ENCODE measurements at places on chromosomes 11 and 22.

GRCh38 chr11:123187665-123188507, 7.2 kb downstream of the CLMP start:
- no peak for DNase-seq
- H3K36me3 ChIP-seq: no peaks in the 10 kb centered on the region
- peak overlapping the region; percentile 31 for H3K4me3 ChIP-seq
- peaks cover 12% of the 10 kb centered on the region for H3K4me1 ChIP-seq

GRCh38 chr11:121533601-121534000, 80.8 kb upstream of the SORL1-AS1 start:
- H3K4me1 ChIP-seq: no peaks in the 10 kb centered on the region
- no peaks in the 10 kb centered on the region for H3K27me3 ChIP-seq
- no peak overlapping the region for H3K27ac ChIP-seq
- H3K4me3 ChIP-seq: no peak overlapping the region

GRCh38 chr11:30125456-30125855, 105.4 kb upstream of the FSHB start:
- H3K4me3 ChIP-seq: no peak overlapping the region
- no peak overlapping the region for H3K27ac ChIP-seq
- no peaks in the 10 kb centered on the region for H3K27me3 ChIP-seq
- no peak for DNase-seq

- no peak for DNase-seq
- H3K4me3 ChIP-seq: no peak overlapping the region
- H3K4me1 ChIP-seq: peaks cover 20% of the 10 kb centered on the region
- no peak overlapping the region for H3K27ac ChIP-seq
Measured at GRCh38 chr11:125358254-125358840, 137.7 kb downstream of the FEZ1 start.

DNA sequence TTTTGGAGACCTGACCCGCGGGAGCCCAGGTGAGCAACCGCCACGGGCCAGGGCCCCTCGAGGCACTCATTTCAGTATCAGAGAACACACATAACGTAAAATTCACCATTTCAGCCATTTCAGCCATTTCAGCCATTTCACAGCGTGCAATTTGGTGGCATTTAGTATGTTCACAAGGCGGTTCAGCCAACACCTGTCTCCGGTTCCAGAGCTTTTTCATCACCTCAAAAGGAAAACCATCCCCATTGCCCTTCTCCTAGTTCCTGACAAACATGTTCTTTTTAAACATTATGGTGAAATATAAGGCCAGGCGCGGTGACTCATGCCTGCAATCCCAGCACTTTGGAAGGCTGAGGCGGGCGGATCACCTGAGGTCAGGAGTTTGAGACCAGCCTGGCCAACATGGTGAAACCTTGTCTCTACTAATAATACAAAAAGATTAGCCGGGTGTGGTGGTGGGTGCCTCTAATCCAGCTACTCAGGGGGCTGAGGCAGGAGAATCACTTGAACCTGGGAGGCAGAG, 119.3 kb downstream of the KCNQ1 start:
- peaks cover 1% of the 10 kb centered on the region for H3K4me1 ChIP-seq
- H3K36me3 ChIP-seq: no peaks in the 10 kb centered on the region
- no peak overlapping the region for H3K27ac ChIP-seq

DNA sequence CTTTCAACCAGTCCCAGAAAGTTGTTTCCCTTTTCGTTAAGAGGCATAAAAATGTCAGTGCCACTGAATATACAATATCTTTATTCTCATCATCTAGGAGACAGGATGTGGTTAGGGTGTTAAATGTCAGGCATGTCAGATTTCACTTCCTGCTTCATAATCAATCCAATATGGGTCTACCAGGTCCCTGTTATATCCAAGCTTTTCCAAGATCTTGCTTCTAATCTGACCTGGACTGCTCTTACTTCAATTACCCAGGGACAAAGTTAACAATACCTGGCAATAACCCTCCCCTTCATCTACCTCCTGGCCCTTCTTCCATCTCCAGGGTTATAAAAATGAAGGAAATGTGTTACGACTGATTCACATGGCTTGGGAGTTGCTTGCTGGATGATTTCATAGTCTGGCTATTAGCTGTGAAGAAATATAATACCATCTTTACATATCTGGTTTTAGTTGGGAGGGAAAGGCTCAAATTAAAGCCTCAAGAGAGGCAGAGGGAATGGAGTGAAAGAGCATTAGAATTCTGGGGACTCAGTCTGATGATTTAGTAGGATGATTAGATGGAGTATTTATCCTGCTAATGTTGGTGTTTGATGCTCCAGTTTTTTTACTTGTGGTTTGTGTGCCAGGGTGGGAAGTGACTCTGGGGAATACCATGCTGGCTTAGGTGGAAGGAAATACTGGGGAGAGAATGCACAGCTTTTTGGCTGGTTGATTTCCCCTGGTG, 534.3 kb downstream of the ETS1 start:
- no peaks in the 10 kb centered on the region for H3K36me3 ChIP-seq
- H3K4me3 ChIP-seq: no peak overlapping the region
- H3K27me3 ChIP-seq: no peaks in the 10 kb centered on the region
- DNase-seq: no peak

- DNase-seq: no peak
- H3K4me3 ChIP-seq: peak overlapping the region; percentile 89
- H3K27me3 ChIP-seq: no peaks in the 10 kb centered on the region
- no peaks in the 10 kb centered on the region for H3K36me3 ChIP-seq
- peaks cover 6% of the 10 kb centered on the region for H3K4me1 ChIP-seq
Measured at GRCh38 chr11:33040033-33040861, 875 bp downstream of the TCP11L1 start.

GRCh38 chr22:22394591-22394990, 114.0 kb downstream of the ZNF280B start:
- DNase-seq: no peak
- H3K4me1 ChIP-seq: peaks cover 14% of the 10 kb centered on the region
- no peak overlapping the region for H3K4me3 ChIP-seq
- H3K27me3 ChIP-seq: no peaks in the 10 kb centered on the region

- no peak overlapping the region for H3K27ac ChIP-seq
- H3K36me3 ChIP-seq: no peaks in the 10 kb centered on the region
- H3K4me1 ChIP-seq: no peaks in the 10 kb centered on the region
- no peaks in the 10 kb centered on the region for H3K27me3 ChIP-seq
- DNase-seq: no peak
Measured at GRCh38 chr11:1953489-1954266, 6.5 kb downstream of the MRPL23 start.

DNA sequence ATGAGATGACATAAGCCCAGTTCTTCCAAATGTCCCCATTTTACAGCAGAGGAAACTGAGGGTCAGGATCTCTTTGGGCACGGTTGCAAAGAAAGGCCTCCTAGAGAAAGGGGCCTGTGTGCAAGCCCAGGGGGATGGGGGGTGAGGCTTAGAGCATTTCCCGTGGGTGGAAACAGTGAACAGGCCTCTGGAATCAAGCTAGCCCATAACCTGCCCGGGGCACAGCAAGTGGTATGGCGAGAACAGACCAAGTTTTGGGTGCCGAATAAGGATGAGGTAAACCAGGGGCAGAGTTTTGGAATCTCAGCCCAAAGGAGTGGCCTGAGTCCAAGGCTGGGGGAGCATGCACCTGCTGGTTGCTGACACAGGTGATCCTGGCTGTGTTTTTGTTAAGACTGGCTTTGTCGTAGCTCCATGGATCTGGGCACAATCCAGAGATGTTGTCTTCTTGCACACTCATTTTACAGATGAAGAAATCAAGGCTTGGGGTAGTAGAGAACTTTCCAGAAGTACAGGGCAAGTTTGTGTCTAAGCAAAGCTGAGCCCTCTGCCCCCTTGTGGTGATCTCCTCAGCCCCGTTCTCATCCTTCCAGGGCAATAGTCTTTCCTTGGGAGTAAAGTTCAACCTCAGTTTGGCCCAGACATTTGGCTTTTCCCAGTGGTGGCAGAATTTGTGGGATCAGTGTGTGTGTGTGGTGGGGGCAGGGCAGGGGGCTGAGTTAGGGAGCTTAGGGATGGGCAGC, 53.5 kb upstream of the MYEOV start:
- H3K36me3 ChIP-seq: no peaks in the 10 kb centered on the region
- peaks cover 3% of the 10 kb centered on the region for H3K4me1 ChIP-seq
- H3K27me3 ChIP-seq: peaks cover 1% of the 10 kb centered on the region
